ENCODE measurements at places on chromosomes 7 and 10.
A peak's percentile ranks its signal among the peaks of the same experiment; 100 is the strongest.

DNA sequence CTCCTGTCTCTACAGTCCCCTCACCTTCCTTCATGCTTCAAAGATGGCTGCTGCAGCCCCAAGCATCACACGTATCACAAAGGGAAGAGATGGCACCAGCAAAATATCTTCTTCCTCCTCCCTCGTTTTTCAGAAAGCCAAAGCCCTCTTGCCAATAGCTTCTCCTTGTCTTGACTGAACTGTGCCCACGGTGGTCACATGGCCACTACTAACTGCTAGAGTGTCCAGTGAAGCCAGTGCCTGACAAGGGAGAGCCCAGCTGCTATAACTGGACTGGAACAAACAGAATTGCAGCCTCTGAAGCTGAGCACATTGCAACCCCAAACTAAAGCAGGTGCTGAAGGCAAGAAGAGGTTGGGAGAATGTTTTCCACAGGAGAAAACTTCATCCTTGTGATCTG lies 120.8 kb upstream of the RET start:
- no peak for DNase-seq

DNA sequence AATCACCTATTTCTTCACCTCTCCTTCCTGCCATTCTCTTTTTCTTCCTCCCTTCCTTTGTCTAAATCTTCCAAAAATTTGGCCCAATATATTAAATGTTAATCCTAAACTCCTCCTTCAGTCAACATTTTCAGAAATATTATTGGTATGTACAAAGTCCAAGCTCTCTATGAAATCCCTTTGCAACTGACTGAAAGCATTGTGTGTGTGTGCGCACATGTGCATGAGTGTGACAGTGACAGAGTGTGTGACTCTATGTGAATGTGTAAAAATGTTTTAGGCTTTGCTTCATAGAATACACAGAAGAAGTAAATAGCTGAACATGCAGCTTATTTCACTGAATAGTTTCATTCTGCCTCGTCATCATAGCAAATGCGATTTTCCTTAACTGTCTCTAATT lies 7.0 kb downstream of the GPAM start:
- no peak for DNase-seq

DNA sequence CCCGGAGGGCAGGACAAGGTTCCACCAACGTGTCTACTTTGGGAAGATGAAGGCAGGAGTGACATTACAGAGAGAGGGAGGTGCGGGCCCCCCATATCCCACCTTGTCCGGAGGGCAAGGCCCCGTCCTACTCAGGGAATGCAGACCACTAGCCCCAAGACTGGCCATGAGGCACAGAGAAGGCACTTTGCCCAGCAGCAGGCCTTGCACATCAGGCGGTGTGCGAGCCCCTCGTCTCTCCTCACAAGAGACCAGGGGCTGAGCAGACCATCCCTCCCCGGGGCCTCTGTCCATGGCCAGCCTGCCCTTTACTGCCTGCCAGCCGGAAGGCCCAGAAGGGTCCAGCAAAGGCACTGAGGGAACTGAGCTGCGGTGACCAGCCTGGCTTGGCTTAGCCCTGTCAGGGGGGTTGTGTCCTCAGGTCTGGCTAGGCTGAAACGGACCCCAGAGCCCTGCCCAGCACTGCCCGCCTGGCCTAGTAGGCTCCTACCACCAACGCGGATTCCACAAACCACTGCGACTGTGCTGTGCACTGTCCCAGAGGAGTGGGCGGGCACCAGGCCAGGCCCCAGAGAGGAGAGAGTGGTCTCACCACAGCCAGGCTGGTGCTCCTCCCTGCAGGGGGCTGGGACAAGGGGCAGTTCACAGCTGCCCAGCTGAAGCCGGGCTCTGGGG lies 16.7 kb downstream of the CAMK2B start:
- peak; percentile 38 for DNase-seq

DNA sequence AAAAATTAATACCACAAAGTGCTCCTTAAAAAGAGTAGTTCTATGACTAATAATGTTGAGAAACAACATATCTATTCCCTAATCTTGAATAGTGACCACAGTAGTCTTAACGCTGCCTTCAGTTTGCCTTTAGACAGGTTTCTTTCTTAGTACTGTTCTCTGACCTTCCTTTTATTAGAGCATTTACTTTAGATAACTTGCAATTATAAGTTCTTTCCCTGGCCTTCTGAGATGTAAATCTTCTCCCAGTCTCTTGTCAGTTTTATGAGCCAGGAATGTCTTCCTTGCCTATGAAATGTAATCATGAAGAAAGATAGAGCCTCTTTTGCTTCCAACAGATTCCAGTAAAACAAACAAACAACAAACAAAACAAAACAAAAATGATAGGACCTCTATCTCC lies 1119.8 kb upstream of the LRRTM3 start:
- DNase-seq: no peak

DNA sequence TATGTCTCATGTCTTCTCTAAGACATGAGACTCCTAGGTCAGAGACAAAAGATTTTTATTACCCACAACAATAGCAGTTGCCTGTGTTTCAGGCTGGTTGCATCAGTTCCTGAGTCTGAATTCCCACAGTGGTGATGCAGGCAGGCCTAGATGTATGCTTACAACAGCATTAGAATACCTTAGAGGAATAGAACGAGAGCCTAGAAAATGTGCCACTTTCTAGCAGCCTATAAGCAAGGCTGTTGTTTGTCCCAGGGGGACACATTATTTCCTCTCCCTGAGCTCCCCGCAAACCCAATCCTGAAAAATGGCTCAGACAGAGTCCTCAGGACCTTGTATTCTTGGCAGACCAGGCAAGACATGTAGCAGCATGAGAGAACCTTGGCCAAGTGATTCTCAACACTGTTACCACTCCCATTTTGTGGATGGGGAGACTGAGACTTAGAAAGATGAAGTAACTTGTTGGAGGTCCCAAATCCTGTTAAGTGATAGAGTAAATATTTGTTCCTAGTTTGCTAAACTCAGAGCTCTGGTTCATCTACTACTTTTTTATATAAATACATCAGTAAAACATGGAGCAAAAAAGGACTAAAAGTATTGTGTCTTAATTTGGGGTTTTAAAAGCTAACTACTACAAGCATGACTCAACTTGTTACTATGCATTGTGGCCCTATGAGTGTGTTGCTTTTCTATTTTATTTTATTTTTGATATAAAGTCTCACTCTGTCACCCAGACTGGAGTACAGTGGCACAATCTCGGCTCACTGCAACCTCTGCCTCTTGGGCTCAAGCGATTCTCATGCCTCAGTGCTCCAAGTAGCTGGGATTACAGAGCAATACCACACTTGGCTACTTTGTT lies 14.2 kb downstream of the VTI1A start:
- DNase-seq: peak; percentile 54

GRCh38 chr7:103076764-103077163 lies 1.8 kb downstream of the ARMC10 start:
- no peak for DNase-seq

GRCh38 chr10:104057717-104058116 lies 28.0 kb downstream of the COL17A1 start:
- DNase-seq: no peak

DNA sequence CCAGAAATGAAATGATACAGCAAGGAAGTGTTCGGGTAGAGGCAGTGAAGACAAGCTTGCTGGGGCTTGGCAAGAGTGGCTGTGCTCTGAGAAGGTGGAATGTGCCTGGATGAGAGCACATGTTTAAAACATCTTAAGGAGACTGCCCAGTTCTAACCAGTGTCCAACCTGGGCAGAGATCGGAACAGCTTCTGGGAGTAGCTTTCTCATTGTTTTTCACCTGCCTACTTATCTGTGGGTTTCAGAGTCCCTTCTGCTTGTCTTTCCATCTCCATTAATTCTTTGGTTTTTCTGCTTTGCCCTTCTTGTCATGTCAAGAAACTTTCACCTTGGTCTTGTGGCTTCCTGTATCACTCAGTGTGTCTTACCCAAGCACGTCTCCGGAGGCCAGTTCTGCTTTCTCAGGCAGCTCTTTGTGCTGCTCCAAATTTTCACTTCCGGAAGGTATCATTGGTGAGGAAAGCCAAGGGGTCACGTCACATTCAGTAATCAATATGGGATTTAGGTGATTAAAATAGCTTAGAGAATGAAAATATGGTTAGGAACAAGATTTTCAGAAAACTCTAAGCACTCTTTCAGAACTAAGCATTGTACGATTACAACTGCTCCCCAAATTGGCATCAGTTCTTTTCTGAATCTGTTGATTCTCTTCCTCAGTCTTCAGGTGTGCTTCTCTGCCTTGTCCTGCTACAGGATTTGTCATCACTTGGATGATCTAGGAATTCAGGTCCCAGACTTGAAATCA lies 5.5 kb upstream of the LAMB4 start:
- peak; percentile 68 for DNase-seq

DNA sequence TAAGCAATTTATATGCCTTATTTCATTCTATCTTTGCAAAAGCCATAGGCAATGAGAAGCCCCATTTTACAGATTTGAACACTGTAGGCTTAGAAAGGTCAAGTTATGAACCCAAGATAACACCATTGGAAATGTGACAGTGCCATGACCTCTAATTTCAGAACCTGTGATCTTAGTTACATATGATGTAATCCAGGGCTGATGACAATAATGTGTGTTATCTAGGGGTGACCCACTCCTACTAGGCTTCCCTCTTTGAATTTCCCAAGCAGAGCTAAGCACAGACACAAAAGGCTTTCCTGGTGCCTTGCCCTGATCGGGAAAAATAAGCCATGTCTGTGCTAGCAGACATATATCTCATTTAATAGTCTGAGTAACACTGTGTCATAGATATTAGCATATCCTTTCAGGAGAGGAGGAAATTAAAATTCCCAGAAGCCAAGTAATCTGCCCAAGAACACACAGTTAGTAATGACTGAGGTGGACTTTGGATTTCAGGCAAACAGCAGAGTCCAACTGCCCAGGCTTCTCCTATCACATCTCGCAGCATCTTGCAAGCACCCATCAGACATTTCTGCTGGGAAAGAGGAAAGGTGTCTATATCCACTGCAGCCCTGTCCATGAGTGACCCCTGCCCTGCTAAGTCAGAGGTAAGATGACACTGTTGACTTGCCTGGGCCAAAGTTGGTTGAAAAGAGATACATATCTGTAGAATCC lies 2.8 kb upstream of the TECTB start:
- no peak for DNase-seq

- DNase-seq: no peak
Observed at GRCh38 chr10:96705134-96705533, 15.2 kb downstream of the PIK3AP1 start.

GRCh38 chr7:84021292-84021908 lies 173.2 kb downstream of the SEMA3A start:
- DNase-seq: no peak

- DNase-seq: no peak
Observed at GRCh38 chr7:83362871-83363550, 200.3 kb upstream of the PCLO start.

GRCh38 chr10:69160809-69161241 lies 19.2 kb upstream of the SUPV3L1 start:
- DNase-seq: no peak

DNA sequence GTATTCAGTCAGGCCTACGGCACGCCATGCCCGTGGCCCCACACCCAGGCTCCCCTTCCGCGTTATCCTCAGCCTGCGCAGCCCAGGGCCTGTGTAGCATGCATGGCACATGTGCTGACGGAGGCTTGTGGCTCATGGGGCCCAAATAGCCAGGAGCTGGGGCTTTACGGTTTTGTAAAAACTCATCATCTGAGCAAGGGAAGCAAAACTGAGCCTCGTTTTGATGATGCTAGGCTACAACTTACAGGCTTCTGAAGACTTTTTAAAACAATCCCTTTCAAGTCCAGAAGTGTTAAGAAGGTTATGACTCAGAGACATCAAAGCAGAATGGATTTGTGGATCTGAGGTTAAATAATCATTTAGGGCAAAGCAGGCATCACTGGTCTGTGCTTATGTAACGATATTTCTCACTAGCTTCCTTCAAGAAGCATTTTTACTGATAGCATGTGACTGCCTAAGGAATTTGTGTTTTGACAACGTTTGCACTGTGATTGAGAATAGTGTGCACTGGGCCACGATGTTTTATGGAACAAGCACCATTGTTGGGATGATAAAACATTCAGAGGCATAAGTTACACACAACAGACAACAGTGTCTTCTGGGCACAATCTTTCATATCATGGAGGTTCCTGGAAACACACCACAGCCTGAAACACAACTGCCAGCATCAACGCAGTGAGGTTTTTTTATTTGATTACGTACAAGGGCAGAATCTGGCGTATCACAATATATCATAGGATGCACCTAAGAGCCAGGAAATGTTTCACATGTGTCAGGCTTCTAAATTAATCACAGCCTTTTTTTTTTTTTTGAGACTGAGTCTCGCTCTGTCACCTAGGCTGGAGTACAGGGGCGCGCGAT lies 274.3 kb downstream of the CCDC3 start:
- DNase-seq: no peak

DNA sequence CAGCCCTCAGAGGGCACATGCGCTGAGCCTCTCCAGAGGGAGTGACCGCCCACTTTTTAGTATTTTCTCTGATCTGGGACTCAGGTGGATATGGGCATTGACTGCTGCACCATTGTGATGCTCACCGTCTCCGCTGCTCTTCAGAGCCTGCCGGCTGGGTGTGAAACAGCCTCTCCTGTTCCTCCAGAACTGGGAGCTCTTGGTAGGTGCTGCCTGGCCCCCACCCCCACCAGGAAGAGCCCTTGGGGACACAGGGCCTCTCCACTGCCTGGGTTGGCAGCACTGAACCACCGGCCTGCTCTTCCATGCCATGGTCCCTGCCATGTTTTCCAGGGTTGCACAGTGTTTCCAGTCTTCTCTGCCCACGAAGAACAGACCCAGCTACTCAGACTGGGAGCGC lies 36.3 kb downstream of the ARHGAP22 start:
- DNase-seq: no peak

DNA sequence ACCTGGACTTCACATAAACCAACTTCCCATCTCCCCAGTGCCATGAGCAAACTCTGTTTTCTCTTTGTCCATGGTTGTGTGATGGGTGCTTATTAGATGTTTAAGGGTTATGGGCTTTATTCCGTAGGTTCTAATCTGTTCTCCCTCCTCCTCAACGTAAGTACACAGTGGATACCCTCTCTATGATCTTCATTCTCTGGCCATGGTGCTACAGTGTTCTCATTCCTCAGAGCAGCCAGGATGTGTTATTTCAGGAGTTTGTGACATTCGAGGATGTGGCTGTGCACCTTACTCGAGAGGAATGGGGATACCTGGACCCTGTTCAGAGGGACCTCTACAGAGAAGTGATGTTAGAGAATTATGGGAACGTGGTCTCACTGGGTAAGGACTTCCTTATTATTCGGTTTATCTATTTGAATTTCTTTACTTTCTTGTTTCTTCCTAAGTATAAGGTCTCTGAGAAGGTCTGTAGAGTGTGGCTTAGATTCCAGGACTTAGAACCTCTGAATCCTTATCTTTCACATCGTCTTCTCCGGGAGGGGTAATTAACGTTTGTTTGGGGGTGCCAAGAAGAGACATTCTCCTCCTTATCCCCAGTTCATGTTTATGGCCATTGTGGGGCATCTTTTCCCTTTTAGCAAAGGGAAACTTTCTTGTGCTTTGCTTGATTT lies 3.8 kb downstream of the ZNF655 start:
- no peak for DNase-seq

DNA sequence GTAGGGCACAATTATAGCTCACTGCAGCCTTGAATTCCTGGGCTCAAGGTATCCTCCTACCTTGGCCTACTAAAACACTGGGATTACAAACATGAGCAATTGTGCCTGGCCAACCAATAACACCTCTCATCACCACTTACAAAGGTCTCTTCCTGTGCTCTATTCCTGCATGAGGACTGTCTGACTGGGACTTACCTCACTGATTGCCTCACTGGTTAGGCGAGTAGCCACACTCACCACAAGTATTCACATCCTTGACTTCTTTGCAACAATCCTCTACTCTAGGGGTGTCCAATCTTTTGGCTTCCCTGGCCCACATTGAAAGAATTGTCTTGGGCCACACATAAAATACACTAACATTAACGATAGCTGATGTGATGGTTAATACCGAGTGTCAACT lies 22.6 kb upstream of the PDIA4 start:
- DNase-seq: no peak
